ENCODE measurements at places on chromosomes 4 and X.

DNA sequence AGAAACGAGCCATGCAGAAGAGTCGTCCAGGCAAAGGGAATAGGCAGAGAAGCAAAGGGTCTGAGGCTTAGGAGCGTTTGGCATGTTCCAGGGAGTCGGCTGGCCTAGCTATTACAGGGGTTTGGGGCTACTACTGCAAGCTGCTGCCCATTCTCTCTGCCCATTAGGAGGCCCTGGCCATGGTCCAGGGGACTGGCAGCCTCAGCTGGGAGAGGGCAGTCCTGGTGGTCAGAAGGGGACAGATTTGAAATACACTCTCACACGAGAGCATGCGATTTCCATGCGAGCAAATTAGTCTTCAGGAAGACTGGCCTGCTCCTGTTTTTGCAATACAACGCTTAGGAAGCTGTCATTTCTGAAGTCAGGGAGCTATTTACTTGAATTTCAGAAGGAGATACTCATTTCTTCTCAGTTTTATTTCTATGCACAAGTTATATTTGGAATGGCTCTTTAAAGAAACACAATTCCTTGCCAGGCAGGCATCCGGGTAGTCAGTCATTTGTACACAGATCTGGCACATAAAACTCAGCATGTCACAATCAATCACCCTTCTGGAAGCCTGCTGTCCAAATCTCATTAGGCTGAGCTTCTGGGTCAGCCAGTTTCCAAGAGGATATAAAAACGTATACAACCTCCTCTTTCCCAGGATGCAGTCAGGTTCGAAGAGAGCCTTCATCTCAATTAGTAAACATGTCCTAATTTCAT is 27.0 kb downstream of the PROM1 start:
- DNase-seq, result no peak

GRCh38 chrX:43718546-43718945 is 62.4 kb downstream of the MAOA start:
- DNase-seq, result no peak

DNA sequence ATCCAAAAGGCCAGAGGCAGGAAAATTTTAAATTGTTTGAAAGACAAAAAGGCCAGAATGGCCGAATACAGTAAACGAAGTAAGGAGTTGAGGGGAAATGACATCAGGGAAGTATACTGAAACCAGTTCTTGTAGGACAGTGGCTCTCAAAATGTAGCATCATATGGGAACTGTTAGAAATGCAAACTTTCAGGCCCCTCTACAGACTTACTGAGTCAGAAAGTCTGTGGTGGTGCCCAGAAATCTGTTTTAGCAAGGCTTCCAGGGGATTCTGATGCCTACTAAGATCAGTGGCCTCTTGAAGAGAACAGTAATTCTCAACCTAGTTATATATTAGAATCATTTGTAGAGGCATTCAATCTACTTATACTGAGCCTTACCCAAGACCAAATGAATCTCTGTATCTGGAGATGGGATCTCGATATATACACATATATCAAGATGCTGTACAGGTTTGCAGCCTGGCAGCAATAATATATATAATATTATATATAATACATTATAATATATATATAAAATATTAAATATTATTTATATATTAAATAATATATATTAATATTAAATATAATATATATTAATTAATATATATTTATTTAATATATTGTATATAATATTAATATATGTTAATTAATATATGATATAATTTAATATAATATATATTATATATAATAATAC is 39.7 kb downstream of the ADAMTS3 start:
- no peak for DNase-seq

- peak; percentile 20 for DNase-seq
Measured at GRCh38 chr4:7802093-7802726, 137.5 kb downstream of the AFAP1 start.

DNA sequence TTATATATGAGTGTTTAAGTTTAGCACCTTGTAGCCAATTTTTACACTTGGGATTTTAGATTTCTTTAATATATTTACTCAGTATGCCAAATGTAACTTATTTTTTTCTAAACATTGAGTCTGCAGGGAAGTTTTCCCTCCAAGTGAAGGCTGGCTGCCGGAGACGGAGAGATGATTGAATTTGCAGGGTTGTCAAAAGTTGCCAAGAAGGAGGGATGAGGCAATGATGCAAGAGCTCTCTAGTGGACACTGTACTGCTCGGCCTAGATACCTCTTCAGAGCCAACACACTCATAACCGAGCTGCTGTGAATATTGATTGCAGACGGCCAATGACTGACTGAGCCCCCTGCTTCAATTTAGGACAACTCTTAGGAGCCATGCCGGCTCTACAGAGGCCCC is 318.6 kb upstream of the CASK start:
- no peak for DNase-seq

- DNase-seq, result no peak
Measured at GRCh38 chrX:154661170-154661569, 7.8 kb upstream of the CTAG2 start.

- no peak for DNase-seq
Measured at GRCh38 chr4:25926462-25926861, 12.4 kb downstream of the SMIM20 start.

DNA sequence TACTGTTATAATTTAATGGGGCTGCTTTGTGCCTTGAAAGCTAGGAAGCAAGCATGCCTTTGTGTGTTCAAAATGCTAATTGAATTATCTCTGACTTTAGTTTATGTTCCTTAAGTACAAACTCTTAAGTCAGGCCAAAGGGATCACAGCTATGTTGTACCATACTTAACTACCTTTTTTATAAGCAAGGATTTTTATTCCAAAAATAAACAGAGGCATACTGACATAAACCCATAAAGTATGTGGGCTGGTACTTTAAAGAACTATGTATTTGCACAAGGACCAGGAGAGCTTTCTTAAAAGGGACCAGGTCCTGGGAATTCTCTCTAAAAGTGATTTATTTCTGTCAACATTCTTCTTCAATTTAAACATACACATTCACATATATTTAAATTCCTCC is 57.8 kb upstream of the HCCS start:
- no peak for DNase-seq

DNA sequence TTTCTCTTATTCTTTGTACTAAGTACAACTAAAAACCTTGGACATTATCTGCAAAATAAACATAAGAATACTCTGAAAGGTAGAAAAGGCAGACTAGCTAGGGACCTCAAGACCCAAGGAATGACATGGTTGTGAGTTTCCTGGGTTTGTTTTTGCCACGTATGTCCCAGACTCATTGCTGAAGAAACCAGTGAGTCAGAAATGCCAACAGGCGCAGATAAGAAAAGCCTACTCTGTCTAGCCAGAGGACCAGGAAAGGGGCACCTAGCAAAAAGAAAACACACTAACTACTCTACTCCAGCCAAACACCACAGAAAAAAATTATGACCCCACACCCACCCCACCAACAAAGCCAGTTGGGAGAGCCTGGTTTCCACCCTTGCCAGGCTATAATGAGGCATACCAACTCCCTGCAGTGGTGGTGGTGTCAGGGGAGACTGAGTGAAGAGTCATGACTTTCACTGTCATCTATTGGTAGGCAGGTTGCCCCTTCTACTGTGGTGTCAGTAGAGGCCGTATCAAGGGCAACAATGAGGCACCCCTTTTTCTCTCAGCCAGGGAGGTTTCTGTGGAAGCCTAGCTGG is 10.9 kb downstream of the MTMR1 start:
- no peak for DNase-seq

- DNase-seq, result no peak
Measured at GRCh38 chr4:132097041-132097440, 1052.1 kb upstream of the PCDH10 start.

- no peak for DNase-seq
Measured at GRCh38 chrX:78384486-78384885, 57.1 kb upstream of the CYSLTR1 start.

GRCh38 chr4:186105647-186106321 is 1.3 kb downstream of the FAM149A start:
- DNase-seq, result no peak

GRCh38 chrX:73266766-73267165 is 52.1 kb upstream of the NAP1L2 start:
- DNase-seq, result no peak

GRCh38 chrX:107576392-107576791 is 51.9 kb upstream of the PRPS1 start:
- DNase-seq, result no peak

- no peak for DNase-seq
Measured at GRCh38 chr4:172157946-172158345, 344.7 kb downstream of the GALNTL6 start.

GRCh38 chr4:3215733-3216132 is 33.2 kb upstream of the MSANTD1 start:
- DNase-seq, result no peak

DNA sequence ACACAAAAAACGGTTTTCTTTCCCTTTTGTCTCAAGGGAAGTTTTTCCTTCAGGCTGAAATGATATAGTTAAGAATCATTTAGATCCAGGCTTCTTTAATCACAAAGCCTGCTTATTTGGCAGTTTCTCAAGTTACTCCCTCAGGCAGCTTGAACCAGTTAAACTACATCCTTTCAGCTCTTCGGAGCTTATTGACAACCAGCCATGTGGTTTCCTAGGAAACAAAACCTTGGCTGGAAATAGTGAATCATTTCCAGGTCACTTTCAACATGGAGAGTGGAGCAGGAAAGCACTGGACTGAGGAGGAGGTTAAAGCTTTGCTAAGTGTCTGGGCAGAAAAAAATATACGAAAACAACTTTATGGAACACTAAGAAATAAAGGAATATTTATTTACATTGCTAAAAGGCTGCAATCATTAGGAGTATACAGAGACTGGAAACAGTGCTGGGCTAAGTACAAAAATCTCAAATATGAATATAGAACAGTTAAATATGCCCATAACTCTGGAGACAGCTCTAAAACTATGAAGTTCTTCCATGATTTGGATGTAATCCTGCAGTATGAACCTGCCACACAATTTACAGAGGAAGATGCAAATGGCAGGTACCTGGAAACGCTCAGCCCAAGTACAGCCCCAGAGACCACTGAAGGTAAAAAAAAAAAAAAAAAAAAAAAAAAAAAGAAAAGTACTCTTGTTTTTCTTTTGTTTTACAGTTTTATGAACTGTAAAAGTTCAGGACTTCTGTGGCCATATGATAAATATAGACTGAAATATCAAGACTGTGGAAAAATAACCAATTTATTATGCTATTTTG is 23.2 kb upstream of the AASDH start:
- DNase-seq, result peak; percentile 28

DNA sequence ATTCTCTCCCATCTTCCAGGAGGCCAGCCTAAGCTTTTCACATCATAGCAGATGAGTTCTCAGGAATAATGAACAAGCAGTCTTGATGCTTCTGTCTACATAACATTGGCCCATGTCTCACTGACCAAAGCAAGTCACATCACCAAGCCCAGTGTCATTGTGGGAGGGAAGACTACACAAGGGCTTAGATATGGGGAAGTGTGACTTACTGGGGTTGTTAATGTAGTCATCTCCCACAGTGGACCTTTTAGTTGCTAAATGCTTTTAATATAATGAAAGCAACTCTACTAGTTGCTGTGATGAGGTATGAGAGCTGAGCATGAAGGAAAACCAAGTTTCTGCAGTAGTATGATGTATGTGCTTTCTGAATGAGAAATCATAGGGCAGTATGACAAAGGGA is 40.5 kb downstream of the TSPAN7 start:
- no peak for DNase-seq

Measured in NCI-H2171 (cell line).